HFF-Myc (cell line): ENCODE measurements at places on chromosomes 12 and 14.

DNA sequence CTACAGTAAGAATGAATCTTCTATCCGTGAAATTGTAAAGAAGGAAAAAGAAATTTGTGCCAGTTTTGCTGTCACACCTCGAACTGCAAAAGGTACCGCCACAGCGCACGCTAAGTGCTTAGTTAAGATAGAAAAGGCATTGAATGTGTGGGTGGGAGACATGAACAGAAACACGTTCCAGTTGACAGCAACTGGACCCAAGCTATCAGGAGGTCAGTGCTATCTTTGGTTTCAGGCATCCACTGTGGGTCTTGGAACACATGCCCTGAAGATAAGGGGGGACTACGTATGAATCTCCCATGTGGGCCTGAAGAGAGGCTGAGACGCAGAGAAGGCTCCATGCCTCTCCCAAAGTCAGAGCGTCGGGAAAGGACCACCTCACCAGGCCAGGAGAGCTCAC lies 9.8 kb downstream of the IFFO1 start:
- no peak for DNase-seq

- no peak for DNase-seq
These were observed 161.0 kb upstream of the FKBP4 start for GRCh38 chr12:2633825-2634200.

- no peak for DNase-seq
These were observed 46.9 kb upstream of the ANO6 start for GRCh38 chr12:45168976-45169375.

- no peak for DNase-seq
These were observed 545 bp downstream of the LIMA1 start for GRCh38 chr12:50282721-50283228.

DNA sequence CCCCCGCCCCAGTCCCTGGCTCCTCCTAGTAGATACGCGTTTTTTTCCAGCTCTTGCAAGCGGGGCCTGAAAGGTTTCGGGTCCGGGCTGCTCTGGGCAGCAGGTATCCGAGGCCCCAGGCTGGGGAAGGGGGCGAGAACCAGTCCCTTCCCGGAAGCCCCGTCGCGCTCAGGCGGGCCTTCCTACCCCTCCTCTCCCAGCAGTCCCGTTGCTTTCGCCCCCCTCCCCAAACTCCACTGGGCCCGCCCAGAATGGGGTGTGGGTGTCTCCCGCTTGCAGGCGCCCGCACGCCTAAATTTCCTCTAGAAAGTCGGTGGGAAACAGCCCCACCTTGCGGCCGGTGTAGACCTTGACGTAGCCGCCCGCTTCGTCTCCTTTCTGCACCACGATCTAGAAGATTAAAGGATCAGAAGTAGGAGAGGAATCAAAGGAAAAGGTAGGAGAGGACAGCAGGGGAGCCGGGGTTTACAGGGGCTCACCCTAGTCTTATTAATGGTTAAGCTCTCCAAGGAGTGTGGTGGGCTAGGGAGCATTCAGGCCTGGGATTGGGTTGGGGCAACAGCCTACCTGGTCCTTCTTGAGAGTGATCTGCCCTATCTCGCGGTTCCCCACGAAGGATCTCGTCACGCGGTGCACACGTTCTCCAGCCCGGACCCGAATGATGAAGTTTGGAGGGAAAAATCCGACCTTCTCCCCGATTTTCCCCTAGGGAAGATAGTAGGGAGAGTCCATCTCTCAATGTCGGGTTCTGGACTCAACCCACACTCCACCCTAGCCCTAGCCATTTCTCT lies 7.3 kb downstream of the STAC3 start:
- no peak for DNase-seq

DNA sequence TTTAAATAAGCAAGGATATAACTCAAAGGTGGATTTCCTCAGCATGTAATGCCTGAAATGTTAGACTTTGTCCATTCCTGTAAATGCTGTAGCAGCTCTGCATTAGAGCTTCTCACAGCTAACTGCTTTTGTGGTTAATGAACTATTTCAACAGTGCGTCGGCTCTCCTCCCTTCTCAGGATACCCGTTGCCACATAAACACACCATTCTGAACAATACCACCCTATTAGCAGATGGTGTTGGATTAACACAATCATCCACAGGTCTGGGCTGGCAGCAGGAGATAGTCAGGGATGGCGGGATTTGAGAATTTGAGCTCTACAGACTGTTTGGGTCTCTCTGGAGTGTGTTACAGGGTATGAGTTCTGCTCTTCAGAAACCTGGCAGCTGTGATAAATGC lies 33.5 kb upstream of the C12orf42 start:
- no peak for DNase-seq

- DNase-seq, result peak; percentile 54
These were observed 14.3 kb upstream of the ARMH4 start for GRCh38 chr14:58166005-58166983.

DNA sequence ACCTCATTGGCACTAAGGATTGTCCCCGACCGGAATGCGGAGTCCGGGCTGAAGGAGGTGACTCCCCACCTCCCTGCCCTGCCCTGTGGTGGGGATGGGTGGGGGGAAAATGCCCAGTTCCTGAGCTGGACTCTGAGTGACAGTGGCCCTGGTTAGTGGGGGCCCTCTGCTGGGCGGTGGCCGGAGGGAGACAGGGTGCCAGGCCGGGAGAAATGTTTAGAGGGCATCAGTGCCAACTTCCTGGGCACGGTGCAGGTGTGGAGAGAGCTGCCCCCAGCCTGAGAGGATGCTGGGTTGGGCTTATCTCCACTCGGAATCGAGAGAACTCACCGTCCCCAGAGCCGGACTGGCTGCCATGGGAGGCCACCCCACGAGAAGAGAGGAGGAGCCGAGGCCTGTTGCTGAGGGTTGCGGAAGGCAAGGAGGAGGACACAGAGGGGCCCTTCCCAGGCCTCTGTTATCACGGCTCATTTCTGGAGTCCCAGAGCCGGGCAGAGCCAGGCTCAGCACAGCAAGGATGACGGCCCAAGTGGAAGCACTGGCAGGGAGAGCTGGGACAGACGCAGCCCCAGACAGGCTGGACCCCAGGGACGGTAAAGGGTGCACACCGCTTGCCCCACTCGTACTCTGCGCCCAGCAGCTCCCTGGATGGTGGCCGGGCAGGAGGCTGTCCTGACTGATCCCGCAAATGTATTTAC lies 156.7 kb downstream of the KIF26A start:
- DNase-seq, result no peak

- DNase-seq, result no peak
These were observed 10.6 kb downstream of the TMEM121 start for GRCh38 chr14:105536691-105537579.

GRCh38 chr12:308511-308910 lies 45.9 kb upstream of the SLC6A13 start:
- DNase-seq, result no peak

DNA sequence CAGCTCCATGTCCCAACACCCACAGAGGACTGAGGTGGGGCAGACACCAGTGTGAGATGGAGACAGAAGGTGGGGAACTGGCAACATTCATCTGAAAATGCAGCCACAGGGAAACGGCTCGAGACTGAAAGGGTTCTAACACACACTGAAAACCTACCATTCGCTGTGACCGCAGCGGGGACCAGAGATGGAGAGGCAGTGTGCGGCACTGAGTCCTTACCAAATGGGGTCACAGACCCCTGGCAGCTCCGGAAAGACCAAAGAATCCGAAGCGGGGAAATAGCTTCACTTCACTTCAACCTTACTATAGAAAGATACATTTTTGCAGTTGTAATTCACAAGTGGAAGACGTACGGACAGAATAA lies 9.6 kb downstream of the BAG5 start:
- DNase-seq, result no peak

DNA sequence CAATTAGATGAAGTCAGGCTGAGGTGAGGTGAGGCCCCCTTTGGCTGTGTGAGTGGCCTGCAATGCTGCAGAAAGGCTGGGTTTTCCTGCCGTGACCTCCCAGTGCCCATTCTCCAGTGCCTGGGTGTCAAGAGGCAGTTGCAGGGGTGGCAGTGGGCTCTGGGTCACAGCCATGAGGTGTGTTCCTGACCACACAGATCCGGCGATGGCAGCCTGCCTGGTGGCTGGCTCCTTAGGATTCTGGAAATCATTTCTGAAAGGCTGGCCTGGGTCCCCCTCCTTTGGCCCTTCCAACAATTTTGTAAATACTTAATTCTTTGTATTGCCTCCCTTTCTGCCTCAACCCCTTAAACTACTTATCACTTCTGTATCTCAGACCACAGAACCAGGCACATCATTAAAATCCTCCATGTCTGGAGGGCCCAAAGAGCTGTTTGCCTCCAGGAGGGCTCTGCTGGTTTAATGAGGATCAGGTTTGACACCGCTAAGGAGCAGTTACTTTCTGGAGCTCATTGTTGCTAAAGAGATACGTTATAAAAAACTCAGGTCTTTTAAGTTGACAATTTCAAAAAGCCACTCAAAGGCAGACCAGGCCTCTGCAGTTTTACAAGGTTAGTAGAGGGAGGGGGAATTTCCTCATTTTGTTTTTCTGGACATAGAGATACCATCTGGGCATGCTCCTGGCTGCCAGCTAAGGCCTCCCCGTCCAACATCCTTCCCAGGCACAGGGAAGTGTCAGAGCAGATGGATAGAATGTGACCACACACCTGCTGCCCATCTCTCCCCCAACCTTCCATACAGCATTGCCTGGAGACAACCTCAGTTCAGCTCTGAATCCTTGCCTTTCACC lies 204.4 kb downstream of the FOXN3 start:
- DNase-seq, result no peak

DNA sequence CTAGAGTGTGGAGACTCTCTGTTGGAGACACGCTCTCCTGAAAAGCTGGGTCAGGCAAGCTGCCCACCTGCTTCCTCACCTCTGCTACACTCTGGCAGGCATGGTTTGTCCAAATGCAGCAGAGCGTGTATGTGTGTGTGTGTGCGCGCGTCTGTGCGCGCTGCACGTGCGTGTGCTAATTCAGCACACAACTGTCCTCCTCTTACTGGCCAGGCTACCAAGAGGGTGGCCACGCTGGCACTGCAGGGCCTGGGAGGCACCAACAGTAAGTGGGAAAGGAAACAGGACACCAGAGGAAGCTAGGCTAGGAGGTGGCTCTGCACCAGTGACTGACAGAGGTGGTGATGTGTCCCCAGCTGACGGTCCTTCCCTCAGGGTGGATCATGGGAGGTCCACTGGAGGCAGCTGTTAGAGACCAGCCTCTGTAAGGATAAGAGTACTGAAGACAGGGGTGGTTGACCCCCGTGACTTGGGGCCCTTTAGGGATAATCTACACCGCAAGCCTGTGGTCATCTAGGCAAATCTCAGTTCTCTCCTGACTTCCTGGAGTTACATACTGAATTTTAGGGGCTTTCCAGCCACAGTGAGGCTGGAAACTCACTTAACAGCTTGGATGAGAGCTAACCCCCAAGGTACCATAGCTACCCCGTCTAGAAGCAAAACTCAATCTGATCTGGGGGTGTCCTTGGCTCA lies 15.6 kb upstream of the TFCP2 start:
- DNase-seq, result no peak

GRCh38 chr14:74532246-74532645 lies 38.7 kb downstream of the ISCA2 start:
- no peak for DNase-seq

DNA sequence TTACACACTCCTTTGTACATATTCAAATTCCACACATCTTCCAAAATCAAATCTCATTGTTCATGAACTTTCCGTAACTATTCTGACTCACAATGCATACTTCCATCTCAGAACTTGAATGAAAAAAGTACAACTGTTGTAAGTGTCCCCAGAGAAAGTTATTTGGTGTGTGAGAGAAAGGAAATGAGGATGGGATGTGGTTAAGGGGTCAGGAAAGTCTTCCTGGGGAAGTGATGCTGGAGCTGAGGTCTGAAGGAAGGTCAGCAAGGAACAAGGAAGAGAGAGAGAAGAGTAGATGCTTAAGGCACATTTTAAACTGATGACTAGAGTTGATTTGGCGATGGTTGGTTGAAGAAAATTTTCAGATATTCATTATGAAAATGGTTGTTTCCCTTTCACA lies 340.0 kb upstream of the STXBP6 start:
- no peak for DNase-seq

DNA sequence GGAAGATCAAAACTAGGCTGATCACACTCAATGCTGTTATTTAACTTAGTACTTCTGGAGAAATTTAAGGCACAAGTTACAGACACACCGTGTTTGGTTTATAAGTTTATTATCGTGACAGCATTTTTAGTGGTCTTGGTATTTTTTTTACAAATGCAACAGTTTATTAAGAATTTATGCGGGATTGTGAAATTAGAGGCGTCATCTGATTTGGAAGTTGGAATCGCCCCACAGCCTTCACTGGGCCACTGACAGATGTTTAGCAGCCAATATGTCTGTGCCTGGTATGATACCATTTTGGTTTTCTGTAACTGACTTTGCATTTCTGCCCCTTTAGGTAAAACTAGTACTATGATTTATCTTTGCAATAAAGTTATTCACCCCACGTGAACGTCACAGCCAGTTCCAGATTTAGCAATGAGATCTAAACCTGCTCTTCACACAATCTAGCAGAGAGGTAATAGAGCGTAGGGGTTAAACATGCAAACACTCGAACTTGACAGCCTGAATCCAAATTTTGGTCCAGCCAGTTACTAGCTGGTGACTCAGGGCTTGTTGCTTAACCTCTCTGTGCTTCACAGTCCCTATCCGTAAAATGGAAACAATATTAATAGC lies 73.2 kb upstream of the SSTR1 start:
- DNase-seq, result no peak

DNA sequence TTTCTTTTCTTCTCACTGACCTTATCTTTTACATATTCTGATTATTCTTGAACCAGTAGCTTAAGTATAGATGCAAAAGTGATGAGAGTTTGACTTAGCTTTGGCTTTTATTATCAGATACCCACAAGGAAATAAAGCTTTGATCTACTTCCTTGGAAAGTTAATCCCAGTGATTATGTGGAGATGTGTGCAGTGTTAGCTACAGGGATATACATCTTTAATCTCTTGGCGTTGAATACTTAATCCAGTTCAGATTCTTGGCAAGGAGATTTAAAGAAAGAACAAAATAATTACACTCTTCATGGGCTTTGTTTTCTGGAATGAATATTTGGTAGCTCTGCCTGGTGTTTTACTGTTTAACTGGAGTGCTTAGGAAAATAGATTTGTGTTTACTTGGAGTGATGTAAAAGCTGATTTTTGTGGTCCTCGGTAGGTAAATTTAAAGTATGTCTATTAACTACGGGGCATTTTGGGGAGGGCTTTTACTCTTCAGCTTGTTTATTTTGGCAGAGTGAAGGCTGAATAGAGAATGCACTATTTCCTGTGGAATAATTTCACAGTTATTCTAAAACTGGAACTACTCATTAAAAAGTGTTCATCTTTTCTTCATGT lies 150.1 kb upstream of the LRIG3 start:
- DNase-seq, result no peak

- no peak for DNase-seq
These were observed 1.9 kb downstream of the ASCL1 start for GRCh38 chr12:102959391-102959790.

GRCh38 chr12:108717243-108717642 lies 14.1 kb downstream of the CORO1C start:
- no peak for DNase-seq
